ENCODE measurements at places on chromosomes 4 and X.

- no peak for DNase-seq
Observed at GRCh38 chr4:11250510-11250909, 178.2 kb downstream of the HS3ST1 start.

DNA sequence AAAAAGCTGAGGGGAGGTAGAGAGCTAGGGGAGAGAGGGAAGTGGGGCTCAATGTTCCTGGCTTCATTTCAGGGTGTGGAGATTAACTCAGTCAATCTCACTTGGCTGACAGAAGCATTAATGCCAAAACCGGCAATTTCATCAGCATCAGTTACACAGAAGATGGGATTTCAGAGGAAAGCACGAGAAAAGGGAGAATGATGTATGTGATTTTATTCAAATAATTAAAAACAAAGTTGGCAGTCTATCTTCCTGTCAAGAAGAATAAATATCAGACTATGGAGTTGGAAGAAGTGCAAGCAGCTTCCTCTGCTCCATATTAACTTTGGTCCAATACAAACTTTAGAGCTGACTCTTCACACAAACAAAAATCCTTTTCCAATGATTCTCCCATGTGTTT, 29.6 kb upstream of the HCCS start:
- peak; percentile 38 for DNase-seq

DNA sequence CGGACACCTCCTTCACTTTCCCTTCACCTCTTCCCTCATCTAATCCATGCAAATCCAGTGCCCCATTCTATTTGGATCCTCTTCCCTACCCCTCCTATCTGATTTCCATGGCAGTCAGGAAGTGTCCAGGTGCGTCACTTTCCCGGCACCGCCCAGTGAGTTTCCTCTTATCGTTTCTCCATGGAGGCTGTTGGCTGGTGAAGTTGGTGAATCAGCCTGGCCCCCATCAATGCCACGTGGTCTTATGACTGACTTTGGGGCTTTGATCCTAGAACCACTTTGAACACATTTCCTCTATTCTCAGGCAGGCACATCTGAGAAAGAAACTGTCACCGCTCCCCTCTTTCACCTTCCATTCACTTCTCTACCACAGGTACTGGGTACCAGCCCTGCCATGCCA, 137.8 kb downstream of the CEP135 start:
- DNase-seq = no peak

DNA sequence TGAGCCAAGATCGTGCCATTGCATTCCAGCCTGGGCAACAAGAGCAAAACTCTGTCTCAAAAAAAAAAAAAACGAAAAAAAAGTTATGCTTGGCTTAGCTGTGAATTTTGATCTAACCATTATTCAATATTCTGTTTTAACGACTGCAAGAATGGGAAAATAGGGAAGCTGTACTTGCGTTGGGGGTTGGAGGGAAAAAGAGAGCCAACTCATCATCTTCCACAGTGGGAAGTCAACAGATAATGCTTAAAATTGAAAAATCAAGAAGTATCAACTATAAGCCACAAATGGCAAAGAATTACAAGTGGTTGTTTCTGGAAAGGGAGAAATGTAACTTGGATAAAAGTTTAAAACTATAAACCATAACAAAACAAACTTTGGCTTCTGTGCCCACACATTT, 2.9 kb downstream of the TEC start:
- DNase-seq = no peak

DNA sequence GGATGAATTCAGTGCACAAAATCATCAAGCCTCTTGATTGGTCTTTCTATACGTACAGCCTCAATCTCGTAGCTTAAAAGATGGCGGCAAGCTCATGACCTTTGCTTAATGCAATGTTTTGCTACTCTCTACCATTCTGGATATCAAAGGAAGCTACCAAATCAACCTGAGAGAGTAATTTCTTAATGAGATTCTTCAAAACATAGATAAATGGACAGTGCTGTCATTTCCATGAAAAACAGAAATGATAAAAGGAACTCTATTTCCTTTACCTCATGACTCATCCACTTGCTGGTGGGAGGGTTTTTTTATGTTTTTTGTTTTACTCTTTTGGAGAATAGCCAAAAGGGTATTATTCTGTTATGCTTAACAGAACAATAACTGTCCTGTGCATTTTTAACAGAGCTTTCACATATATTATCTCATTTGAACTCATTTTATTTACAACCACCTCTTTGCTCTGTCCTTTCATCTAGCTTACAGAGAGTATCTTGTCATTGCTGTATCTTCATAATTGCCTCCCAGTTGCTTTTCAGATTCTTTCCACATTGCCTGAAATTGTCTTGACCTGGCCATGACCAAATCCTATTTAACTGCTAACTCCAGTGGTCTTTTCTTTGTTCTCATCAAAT, 138.6 kb upstream of the GPR101 start:
- no peak for DNase-seq
